Ovary (tissue), 10 donors: ENCODE measurements at places on chromosomes 5 and 9. TPM values are rescaled to one million over a fixed set of nuclear protein-coding genes. Genes with fewer than 3 reads are reported as not detected.
A peak's percentile ranks its signal among the peaks of the same experiment; 100 is the strongest.

PDGFRB gene
- total RNA-seq = 207 TPM

TIMD4 gene
- total RNA-seq = not detected

CNOT6 gene
- 22.0 TPM for total RNA-seq

FCN2 gene
- total RNA-seq = 0.23 TPM

SPARC gene
- total RNA-seq = 981 TPM

INSL6 gene
- total RNA-seq = not detected

TEX48 gene
- total RNA-seq = not detected

FSTL4 gene
- total RNA-seq = 0.20 TPM

SPATA24 gene
- 2.1 TPM for total RNA-seq

PHF24 gene
- total RNA-seq = 1.0 TPM

ANKRD18A gene
- total RNA-seq = 2.3 TPM

GABRA6 gene
- not detected for total RNA-seq

DNA sequence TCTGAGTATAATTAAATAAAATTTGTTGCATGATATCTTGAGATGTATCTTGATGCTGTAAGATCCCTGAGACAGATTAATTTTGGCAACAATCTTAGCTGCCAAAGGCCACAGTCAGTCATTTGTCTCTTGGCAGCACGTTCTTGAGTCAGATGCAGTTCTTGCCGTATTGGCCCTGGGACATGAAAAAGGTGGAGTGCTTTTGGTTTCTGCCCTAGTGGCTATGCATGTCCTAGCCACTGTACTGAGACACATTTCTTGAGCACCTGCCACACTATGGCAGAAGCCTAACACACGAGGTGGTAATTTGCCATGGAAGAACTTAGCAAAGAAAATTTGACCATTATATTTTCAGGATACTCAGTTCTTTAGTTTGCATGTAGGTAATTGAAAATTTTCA lies 45.0 kb upstream of the PHF2 start:
- H3K4me1 ChIP-seq = peaks cover 3% of the 10 kb centered on the region
- no peaks in the 10 kb centered on the region for H3K36me3 ChIP-seq
- no peaks in the 10 kb centered on the region for H3K27me3 ChIP-seq

DNA sequence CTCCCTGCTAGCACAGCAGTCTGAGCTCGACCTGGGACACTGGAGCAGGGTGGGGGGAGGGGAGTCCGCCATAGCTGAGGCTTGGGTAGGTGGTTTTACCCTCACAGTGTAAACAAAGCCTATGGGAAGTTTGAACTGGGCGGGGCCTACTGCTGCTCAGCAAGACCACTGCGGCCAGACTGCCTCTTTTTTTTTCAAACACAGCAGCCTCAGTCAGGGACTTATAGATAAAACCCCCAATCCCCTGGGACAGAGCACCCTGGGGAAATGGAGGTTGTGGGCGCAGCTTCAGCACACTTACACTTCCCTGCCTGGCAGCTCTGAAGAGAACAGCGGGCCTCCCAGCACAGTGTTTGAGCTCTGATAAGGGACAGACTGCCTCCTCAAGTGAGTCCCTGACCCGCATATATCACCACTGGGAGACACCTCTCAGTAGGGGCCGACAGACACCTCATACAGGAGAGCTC lies 151.1 kb upstream of the APC start:
- H3K27ac ChIP-seq = no peak overlapping the region
- no peak overlapping the region for H3K4me3 ChIP-seq
- H3K4me1 ChIP-seq = no peaks in the 10 kb centered on the region
- no peaks in the 10 kb centered on the region for H3K36me3 ChIP-seq
- H3K27me3 ChIP-seq = no peaks in the 10 kb centered on the region

DNA sequence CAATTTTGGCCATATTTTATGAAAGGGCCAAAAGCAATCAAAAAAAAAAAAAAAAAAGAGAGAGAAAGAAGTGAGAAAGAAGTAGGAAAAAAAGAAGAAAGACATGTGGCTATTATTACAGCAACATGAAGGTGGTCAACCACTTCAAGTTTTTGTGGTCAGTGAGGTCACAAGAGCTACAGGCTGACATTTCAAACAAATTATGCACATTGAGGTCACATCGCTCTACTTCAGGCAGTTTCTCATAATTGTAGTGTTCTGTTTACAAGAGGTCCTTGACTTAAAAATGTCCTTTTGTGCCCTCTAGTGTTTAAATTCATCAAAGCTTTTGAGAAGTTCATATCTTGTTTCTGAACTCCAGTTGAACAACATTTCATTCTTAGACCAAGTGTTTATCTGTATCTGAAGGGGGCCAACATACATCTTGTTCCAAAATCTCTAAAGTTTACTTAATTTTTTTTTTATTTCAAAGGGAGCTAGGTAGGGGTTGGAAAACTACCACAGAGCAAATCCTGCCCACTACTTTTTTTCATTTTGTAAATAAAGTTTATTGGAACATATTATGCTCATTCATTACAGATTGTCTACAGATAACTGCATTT lies 513.1 kb downstream of the PDE4D start:
- DNase-seq = no peak
- H3K27me3 ChIP-seq = no peaks in the 10 kb centered on the region
- H3K27ac ChIP-seq = no peak overlapping the region
- H3K4me3 ChIP-seq = no peak overlapping the region
- no peaks in the 10 kb centered on the region for H3K4me1 ChIP-seq

GRCh38 chr9:96436456-96437126 lies 13.4 kb upstream of the HABP4 start:
- no peaks in the 10 kb centered on the region for H3K36me3 ChIP-seq
- H3K4me3 ChIP-seq = no peak overlapping the region
- H3K27ac ChIP-seq = no peak overlapping the region
- no peak for DNase-seq

DNA sequence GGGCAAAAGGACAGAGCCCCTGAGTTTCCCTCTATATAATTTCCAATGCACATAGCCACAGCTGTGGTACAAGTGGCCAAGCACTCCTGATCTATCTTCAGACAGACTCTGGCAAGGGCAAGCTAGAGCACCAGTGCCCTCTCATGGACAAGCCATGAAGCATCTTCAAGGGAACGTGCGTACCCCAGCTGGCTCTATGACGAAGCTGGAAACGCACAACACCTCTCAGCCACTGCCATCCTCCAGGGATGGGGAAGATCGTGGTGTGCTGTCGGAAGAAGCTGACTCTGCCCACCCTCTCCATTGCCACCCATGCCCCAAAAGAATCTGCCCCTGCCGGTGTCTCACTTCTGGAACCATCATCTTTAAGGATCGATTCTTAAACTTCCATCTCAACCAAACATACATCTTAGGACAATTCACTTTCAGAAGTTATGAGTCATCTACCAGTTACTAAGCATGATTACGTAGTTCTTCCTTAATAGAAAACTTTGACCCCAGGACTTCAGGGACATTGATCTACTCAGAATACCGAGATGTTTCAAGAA lies 482.9 kb downstream of the AGTPBP1 start:
- no peak overlapping the region for H3K4me3 ChIP-seq
- no peaks in the 10 kb centered on the region for H3K36me3 ChIP-seq
- no peaks in the 10 kb centered on the region for H3K27me3 ChIP-seq
- H3K4me1 ChIP-seq = no peaks in the 10 kb centered on the region
- no peak overlapping the region for H3K27ac ChIP-seq
- no peak for DNase-seq

- H3K27ac ChIP-seq = no peak overlapping the region
- no peaks in the 10 kb centered on the region for H3K36me3 ChIP-seq
- H3K4me1 ChIP-seq = peaks cover 12% of the 10 kb centered on the region
- H3K27me3 ChIP-seq = no peaks in the 10 kb centered on the region
Observed at GRCh38 chr9:101481261-101481660, 45.7 kb upstream of the ALDOB start.

DNA sequence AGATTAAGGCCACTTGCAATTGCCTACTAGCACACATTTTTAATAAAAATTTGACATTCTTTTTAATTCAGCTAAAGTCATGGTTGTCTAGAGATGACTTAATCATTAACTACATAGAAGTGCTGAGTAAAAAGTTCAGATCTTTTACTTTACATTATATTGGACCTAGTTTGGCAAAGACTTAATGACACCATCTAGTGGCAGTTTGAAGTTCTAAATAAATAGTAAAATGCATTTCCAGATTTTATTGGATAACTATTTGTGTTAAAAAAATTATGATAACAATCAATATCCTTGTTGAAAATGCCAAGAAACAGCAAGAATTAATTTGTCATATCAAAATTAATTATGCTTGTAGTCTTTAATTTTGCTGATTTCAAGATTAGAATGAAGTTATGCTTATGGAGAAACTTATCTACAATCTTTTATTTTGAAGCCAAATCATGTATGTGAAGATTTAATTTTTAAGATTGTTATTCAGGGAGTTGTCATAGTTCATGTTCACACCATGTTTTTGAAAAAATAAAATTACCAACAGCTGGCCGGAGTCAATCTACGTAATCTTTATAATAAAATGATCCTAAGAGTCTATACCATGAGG lies 69.6 kb upstream of the PJA2 start:
- no peak overlapping the region for H3K4me3 ChIP-seq
- no peaks in the 10 kb centered on the region for H3K27me3 ChIP-seq

GRCh38 chr5:87452837-87453236 lies 40.1 kb upstream of the CCNH start:
- no peak overlapping the region for H3K27ac ChIP-seq
- no peaks in the 10 kb centered on the region for H3K27me3 ChIP-seq
- DNase-seq = no peak
- no peak overlapping the region for H3K4me3 ChIP-seq

GRCh38 chr9:18045326-18045725 lies 428.6 kb upstream of the ADAMTSL1 start:
- H3K36me3 ChIP-seq = no peaks in the 10 kb centered on the region
- H3K27ac ChIP-seq = no peak overlapping the region
- no peaks in the 10 kb centered on the region for H3K27me3 ChIP-seq
- H3K4me1 ChIP-seq = no peaks in the 10 kb centered on the region

DNA sequence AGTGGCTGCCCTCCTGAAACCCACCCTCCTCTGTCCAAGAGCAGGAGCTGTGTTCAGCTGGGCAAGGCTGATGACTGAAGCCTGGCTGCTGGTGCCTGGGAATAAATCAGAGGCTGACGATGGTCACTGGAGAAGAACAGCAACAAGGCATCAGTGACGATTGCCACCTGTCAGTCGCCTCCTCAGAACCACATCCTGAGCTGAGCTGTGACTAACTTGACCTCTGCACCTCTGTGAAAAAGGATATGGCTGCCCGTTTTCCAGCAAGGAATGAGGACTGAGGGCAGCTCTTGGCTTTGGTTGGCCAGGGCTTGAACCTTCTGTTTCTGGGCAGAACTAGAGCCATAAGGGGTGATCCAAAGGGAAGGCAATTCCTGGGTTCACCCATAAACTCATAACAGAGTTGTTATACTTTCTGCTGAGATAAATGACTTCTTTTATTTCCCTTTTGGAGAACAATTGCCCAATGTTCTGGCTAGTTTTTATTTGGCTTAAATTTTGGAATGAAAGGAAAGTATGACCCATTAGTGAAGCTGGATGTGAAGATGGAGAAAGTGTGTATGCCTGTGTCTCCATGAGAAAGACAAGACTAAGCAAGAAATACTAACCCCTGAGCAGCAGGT lies 40.1 kb downstream of the TRIP13 start:
- no peaks in the 10 kb centered on the region for H3K36me3 ChIP-seq
- H3K27ac ChIP-seq = no peak overlapping the region
- DNase-seq = peak; percentile 16
- H3K4me1 ChIP-seq = no peaks in the 10 kb centered on the region

GRCh38 chr9:121821326-121821725 lies 169.9 kb downstream of the DAB2IP start:
- H3K4me3 ChIP-seq = no peak overlapping the region
- peaks cover 5% of the 10 kb centered on the region for H3K4me1 ChIP-seq
- no peak overlapping the region for H3K27ac ChIP-seq
- DNase-seq = no peak
- H3K36me3 ChIP-seq = no peaks in the 10 kb centered on the region

- DNase-seq = no peak
- H3K27me3 ChIP-seq = no peaks in the 10 kb centered on the region
- H3K36me3 ChIP-seq = no peaks in the 10 kb centered on the region
- no peak overlapping the region for H3K27ac ChIP-seq
- no peaks in the 10 kb centered on the region for H3K4me1 ChIP-seq
Observed at GRCh38 chr9:22170556-22170955, 161.5 kb upstream of the CDKN2B start.

DNA sequence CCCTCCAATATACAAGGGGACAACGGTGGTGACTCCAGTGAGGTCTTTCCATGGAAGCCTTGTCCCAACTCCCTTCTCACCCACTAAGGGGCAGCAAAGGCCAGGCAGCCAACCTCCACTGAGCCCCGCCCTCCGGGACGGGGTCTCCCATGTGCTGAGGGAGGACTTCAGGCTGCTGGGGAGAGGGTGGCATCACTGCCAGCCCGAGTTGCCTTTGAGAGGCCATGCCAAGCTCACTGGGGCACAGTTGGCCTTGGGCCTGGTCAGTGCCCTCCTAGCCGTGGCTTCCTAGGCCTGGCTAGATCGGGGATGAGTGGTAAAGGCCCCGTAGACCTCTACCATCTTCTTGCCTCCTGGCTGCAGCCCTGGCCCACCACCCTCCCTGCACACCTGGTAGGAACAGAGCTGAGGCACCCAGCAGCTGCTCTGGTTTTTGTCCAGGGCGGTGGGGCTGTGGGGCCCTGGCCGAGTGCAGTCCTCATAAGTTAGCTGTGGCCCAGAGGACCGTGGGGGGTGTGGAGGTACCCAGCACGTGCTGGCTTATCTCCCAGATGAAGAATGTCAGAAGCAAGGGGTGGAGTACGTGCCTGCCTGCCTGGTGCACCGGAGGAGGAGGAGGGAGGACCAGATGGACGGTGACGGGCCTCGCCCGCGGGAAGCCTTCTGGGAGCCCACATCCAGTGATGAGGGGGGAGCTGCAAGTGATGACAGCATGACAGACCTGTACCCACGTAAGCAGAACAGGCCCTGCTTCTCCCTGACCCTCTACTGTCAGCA lies 3.2 kb downstream of the SURF2 start:
- H3K27ac ChIP-seq = no peak overlapping the region
- no peaks in the 10 kb centered on the region for H3K36me3 ChIP-seq
- H3K4me3 ChIP-seq = no peak overlapping the region

DNA sequence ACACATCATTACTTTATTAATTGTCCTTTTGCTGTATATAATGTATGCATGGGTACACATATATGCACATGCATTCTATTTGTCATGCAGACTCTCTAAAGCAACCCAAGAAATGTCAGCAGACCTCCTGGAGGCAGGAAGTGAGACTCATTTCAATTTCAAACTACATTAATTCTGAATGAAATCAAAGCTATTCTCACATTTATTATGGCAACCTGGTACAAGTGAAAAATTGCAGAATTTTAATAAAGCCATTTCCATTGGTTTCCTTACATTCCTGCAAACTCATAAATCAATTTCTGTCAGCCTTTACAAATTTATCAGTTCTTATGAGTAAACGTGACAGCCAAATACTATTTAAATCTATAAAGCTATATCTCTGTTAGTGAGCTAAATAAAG lies 430.4 kb upstream of the NUDT12 start:
- no peak overlapping the region for H3K27ac ChIP-seq
- H3K4me1 ChIP-seq = no peaks in the 10 kb centered on the region
- no peaks in the 10 kb centered on the region for H3K36me3 ChIP-seq
- no peaks in the 10 kb centered on the region for H3K27me3 ChIP-seq
- no peak overlapping the region for H3K4me3 ChIP-seq
- no peak for DNase-seq

GRCh38 chr9:104860263-104860662 lies 67.7 kb downstream of the ABCA1 start:
- DNase-seq = no peak
- no peak overlapping the region for H3K27ac ChIP-seq
- peaks cover 22% of the 10 kb centered on the region for H3K4me1 ChIP-seq
- no peaks in the 10 kb centered on the region for H3K27me3 ChIP-seq
